ENCODE measurements at places on chromosomes 11 and 22.

DNA sequence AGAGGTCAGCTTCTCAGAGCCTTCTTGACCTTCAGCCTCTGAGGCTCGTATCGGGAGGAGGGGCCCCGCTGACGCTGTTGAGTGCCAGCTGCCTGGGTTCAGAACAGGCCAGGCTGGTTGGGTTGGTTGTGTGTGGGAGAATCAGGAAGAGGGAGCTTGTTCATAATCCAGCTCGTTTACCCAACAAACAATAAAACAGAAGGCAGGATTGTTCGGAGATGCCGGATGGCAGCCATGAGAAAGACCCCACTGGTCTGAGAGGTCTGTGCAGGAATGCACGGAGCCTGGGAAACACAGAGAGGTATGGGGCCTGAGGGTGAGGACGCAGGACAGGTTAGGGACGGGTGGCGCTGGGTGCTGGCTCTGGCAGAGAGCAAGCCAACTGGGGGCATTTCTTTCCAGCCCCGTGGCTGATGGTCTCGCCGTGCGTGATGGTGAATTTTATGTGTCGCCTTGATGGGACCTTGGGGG lies 31.6 kb upstream of the SHANK2 start:
- H3K27ac ChIP-seq = no peak overlapping the region
- no peak overlapping the region for H3K4me3 ChIP-seq
- H3K36me3 ChIP-seq = no peaks in the 10 kb centered on the region
- H3K27me3 ChIP-seq = no peaks in the 10 kb centered on the region
- no peak for DNase-seq
- peaks cover 3% of the 10 kb centered on the region for H3K4me1 ChIP-seq

- H3K27me3 ChIP-seq = no peaks in the 10 kb centered on the region
- H3K36me3 ChIP-seq = no peaks in the 10 kb centered on the region
- H3K4me3 ChIP-seq = no peak overlapping the region
- no peak for DNase-seq
Observed at GRCh38 chr11:102345904-102346303, 1.1 kb upstream of the BIRC2 start.

- no peaks in the 10 kb centered on the region for H3K36me3 ChIP-seq
- no peak overlapping the region for H3K27ac ChIP-seq
- H3K4me1 ChIP-seq = 0 out of 2 replicates have a peak, but pooled peaks cover 1% of the 10 kb centered on the region
- no peak for DNase-seq
Observed at GRCh38 chr11:83024270-83024854, 47.3 kb downstream of the RAB30 start.

- H3K4me3 ChIP-seq = no peak overlapping the region
- peaks cover 16% of the 10 kb centered on the region for H3K27me3 ChIP-seq
- H3K27ac ChIP-seq = no peak overlapping the region
- peaks cover 4% of the 10 kb centered on the region for H3K36me3 ChIP-seq
- DNase-seq = no peak
Observed at GRCh38 chr11:2931771-2932738, 2.8 kb upstream of the PHLDA2 start.

DNA sequence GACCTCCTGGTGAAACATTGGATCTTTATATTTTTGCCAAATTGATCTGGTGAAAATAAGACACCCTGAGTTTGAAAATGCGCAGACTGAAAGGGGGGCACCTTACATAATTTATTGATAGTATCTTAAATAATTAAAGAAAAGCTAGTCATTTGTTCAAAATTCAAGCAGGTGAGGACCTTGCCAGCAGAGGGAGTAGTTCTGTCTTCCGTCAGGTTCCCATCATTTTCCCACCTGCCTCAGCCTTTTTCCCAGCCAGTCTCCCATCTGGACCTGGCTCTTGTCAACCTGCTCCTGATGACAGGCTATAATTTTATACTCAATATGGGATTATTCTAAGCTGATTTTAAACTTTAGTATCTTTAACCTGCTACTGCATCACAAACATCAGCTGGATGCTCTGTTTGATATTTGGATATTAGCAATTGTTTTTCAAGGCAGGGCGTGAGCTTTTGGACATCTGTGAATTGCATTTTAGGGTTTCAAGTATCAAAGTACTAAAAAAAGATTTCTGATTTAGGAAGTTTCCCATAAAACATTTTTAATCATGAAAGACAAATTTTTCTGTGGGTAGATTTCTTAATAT lies 132.0 kb downstream of the ELP4 start:
- H3K27me3 ChIP-seq = no peaks in the 10 kb centered on the region
- H3K27ac ChIP-seq = no peak overlapping the region
- no peak overlapping the region for H3K4me3 ChIP-seq
- DNase-seq = peak; percentile 43
- H3K36me3 ChIP-seq = no peaks in the 10 kb centered on the region

DNA sequence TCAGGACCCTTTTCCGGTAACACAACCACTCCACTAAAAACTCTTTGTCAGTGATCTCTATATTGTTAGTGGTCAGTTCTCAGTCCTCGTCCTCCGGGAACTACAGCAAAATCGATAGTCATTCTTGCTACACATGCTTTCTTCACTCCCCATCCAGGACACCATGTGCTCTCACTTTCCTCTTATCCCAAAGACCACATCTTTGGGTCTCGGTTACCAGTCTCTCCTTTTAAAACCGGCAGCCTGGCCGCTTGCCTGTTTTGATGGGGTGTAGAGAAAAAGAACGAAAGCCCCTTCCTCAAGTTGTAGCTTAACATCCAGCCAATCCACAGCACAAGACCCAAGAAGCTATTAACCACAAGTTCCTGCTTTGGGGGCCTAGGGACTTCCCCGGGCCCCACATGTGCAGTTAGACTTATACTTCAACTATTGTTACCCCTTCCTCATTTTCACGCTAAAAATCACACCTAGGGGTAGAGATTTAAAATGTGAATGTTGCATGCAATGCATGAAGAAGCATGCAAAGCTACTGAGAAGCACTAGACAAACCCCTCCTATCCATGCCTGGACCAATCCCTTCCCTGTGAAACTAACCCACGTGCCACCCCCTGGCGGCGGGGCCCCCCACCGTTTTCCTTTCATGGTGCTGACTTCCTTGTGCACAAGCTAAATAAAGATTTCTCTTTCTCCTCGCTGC lies 1.5 kb upstream of the TOLLIP start:
- H3K36me3 ChIP-seq = no peaks in the 10 kb centered on the region
- H3K4me3 ChIP-seq = no peak overlapping the region
- H3K4me1 ChIP-seq = no peaks in the 10 kb centered on the region
- H3K27me3 ChIP-seq = no peaks in the 10 kb centered on the region
- DNase-seq = no peak
- no peak overlapping the region for H3K27ac ChIP-seq

DNA sequence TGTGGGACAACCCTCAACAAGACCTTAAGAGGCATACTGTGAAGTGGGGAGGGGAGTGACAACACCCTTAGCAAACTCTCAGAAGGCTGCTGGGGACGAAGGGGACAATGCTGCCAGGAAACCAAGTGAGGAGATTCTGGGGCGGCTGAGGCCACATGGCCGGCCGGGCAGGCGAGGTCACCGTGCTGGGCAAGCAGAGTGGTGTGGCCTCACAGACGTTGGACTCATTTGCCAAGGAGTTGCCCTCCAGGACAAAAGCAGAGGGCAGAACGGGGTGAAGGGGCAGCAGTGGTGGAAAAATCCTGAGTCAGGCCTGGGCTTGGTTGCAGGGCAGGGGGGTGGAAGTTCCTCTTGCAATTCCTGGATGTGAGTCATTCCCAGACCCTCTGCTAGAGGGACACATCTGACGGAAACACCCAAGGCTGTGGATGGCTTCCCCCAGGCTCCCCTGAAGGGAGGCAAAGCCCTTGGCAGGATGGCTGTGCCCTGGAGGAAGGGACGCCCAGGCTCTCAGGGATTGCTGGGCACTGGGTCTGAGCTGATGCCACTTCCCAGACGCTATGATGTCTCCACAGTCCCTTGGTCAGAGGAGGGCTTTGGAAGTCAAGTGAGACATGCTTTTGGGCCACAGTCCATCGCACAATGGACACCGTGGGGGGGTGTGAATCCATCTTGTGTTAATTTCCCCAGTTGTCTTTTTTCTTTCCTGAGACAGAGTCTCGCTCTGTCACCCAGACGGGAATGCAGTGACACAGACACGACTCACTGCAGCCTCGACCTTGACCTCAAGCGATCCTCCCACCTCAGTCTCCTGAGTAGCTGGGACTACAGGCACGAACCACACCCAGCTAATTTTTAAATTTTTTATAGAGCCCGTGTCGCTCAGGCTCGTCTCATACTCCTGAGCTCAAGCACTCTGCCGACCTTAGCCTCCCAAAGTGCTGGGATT lies 16.2 kb upstream of the SHANK3 start:
- no peak for DNase-seq
- H3K4me1 ChIP-seq = no peaks in the 10 kb centered on the region
- no peak overlapping the region for H3K27ac ChIP-seq
- H3K27me3 ChIP-seq = no peaks in the 10 kb centered on the region

DNA sequence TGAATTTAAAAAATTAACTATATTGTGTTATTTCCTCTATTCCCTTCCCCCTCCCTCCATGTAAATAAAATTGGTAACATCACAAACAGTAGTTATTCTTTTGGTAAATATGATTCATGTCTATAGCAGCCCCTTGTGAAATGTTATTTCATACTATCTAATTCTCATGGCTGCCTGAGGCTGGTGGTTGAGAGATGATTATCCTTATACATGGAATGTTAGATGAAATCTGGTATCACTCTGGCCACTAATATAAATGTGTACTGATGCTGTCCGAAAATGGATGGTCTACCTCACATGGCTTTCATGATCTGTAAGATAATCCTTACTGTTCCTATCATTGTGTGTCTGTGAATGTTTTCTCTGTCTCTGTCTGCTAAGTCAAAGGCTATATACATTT lies 25.0 kb upstream of the EXPH5 start:
- H3K27ac ChIP-seq = no peak overlapping the region
- H3K4me1 ChIP-seq = no peaks in the 10 kb centered on the region
- no peaks in the 10 kb centered on the region for H3K36me3 ChIP-seq
- no peak for DNase-seq
- no peaks in the 10 kb centered on the region for H3K27me3 ChIP-seq
- no peak overlapping the region for H3K4me3 ChIP-seq

GRCh38 chr11:41246399-41246745 lies 213.1 kb downstream of the LRRC4C start:
- H3K4me3 ChIP-seq = no peak overlapping the region
- no peaks in the 10 kb centered on the region for H3K36me3 ChIP-seq
- no peak for DNase-seq
- no peaks in the 10 kb centered on the region for H3K4me1 ChIP-seq
- no peaks in the 10 kb centered on the region for H3K27me3 ChIP-seq
- H3K27ac ChIP-seq = no peak overlapping the region

DNA sequence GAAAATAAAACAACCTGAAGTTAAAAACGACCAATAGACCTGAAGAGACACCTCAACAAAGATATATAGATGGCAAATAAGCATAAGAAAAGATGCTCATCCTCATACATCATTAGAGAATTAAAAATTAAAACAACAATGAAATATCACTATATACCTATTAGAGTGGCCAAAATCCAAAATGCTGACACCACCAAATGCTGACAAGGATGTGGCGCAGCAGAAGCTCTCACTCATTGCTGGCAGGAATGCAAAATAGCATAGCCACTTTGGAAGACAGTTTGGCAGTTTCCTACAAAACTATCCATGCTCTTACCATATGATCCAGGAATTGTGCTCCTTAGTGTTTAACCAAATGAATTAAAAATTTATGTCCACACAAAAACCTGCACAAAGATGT lies 55.0 kb upstream of the APOA1 start:
- DNase-seq = no peak
- H3K27me3 ChIP-seq = no peaks in the 10 kb centered on the region
- H3K4me1 ChIP-seq = no peaks in the 10 kb centered on the region

- H3K27me3 ChIP-seq = no peaks in the 10 kb centered on the region
- H3K4me3 ChIP-seq = no peak overlapping the region
- no peak for DNase-seq
Observed at GRCh38 chr11:111107501-111107900, 138.0 kb upstream of the POU2AF2 start.

GRCh38 chr22:23775779-23776375 lies 3.2 kb downstream of the MMP11 start:
- no peak for DNase-seq
- peaks cover 14% of the 10 kb centered on the region for H3K27me3 ChIP-seq
- peaks cover 2% of the 10 kb centered on the region for H3K36me3 ChIP-seq
- no peak overlapping the region for H3K27ac ChIP-seq
- peaks cover 9% of the 10 kb centered on the region for H3K4me1 ChIP-seq

- peak overlapping the region; percentile 7 for H3K4me3 ChIP-seq
- H3K27ac ChIP-seq = no peak overlapping the region
- peak; percentile 92 for DNase-seq
- H3K27me3 ChIP-seq = 0 out of 2 replicates have a peak, but pooled peaks cover 2% of the 10 kb centered on the region
Observed at GRCh38 chr11:45371251-45372115, 85.3 kb upstream of the SYT13 start.

- no peak for DNase-seq
- no peak overlapping the region for H3K4me3 ChIP-seq
- no peaks in the 10 kb centered on the region for H3K4me1 ChIP-seq
Observed at GRCh38 chr11:18056561-18057181, 10.6 kb upstream of the TPH1 start.

GRCh38 chr22:39194098-39194497 lies 41.6 kb upstream of the CBX7 start:
- H3K36me3 ChIP-seq = no peaks in the 10 kb centered on the region
- H3K27me3 ChIP-seq = no peaks in the 10 kb centered on the region
- no peak overlapping the region for H3K4me3 ChIP-seq
- H3K27ac ChIP-seq = no peak overlapping the region

GRCh38 chr11:113202431-113202830 lies 112.0 kb upstream of the TTC12 start:
- H3K27ac ChIP-seq = no peak overlapping the region
- no peak overlapping the region for H3K4me3 ChIP-seq
- DNase-seq = no peak
- H3K36me3 ChIP-seq = no peaks in the 10 kb centered on the region
- no peaks in the 10 kb centered on the region for H3K4me1 ChIP-seq

DNA sequence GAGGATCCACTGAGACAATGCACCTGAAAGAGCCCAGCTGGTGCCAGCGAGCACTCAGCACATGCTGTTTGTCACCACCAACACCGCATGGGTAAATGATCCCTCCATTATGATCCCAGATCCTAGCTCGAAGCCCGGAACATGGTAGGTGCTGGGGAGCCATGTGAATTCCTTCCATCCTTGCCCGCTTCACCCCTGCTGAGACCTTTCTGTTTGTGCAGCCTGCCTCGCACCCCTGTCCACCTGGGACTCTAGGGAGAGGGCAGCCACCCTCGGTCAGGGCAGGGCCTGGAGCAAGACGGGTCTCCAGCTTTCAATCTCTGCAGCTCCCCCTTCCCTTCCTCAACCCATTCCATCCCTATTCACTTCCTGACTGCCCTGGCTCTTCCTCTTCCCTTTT lies 116.2 kb upstream of the ALX4 start:
- H3K4me3 ChIP-seq = no peak overlapping the region
- no peak overlapping the region for H3K27ac ChIP-seq
- no peak for DNase-seq
- no peaks in the 10 kb centered on the region for H3K4me1 ChIP-seq

GRCh38 chr11:26949846-26950245 lies 44.1 kb upstream of the FIBIN start:
- no peaks in the 10 kb centered on the region for H3K36me3 ChIP-seq
- H3K27ac ChIP-seq = no peak overlapping the region
- no peaks in the 10 kb centered on the region for H3K27me3 ChIP-seq
- no peak for DNase-seq
- H3K4me1 ChIP-seq = peaks cover 3% of the 10 kb centered on the region
